ENCODE measurements at places on chromosomes 13 and 19. TPM values are rescaled to one million over a fixed set of nuclear protein-coding genes. Genes with fewer than 3 reads are reported as not detected.

ZNF90 gene
- total RNA-seq, result 3.2 TPM

RNF225 gene
- not detected for total RNA-seq

IGFL1 gene
- total RNA-seq, result 0.99 TPM

ZNF471 gene
- total RNA-seq, result 1.4 TPM

DIRAS1 gene
- total RNA-seq, result 0.05 TPM

CABP5 gene
- total RNA-seq, result not detected

CBY2 gene
- total RNA-seq, result 0.05 TPM

All from thymus (tissue), 14 donors.